Activated B cell treated with CpG ODN at 0.5 μM for 24 hours (primary cell): ENCODE measurements at places on chromosomes 12 and 14. TPM values are rescaled to one million over a fixed set of nuclear protein-coding genes. Genes with fewer than 3 reads are reported as not detected.

Gene CLEC14A
- not detected in 2 replicates for total RNA-seq

Gene ZFP36L1
- total RNA-seq, result 814 and 884 TPM in 2 replicates

Gene SETD1B
- 36.0 and 40.3 TPM in 2 replicates for total RNA-seq

Gene RAB21
- total RNA-seq, result 112 and 121 TPM in 2 replicates

DNA sequence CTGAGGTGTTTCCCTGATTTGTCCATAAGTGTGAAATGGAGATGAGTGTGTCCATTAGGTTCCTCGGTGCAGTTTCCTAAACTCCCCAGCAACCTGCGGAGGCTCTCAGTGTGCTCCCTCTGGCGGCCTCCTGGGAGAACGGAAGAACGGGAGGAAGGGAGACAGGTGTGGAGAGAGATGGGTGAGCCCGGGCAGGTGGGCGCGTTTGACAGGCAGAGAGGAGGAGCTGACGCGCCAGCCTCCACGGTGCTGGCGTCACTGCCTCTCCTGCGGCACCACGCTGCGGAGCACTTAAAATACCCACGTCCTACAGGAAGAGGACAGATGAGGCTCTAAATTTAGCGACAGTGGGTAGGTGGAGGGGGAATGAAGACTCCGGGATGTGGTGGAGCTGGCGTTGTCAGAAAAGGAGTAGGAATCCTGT is 26.8 kb upstream of the PEX5 start:
- no peak for DNase-seq

GRCh38 chr14:56962444-56963080 is 152.3 kb upstream of the OTX2 start:
- no peak for DNase-seq

- no peak for DNase-seq
Measured at GRCh38 chr14:90577661-90578282, 180.9 kb downstream of the CALM1 start.

DNA sequence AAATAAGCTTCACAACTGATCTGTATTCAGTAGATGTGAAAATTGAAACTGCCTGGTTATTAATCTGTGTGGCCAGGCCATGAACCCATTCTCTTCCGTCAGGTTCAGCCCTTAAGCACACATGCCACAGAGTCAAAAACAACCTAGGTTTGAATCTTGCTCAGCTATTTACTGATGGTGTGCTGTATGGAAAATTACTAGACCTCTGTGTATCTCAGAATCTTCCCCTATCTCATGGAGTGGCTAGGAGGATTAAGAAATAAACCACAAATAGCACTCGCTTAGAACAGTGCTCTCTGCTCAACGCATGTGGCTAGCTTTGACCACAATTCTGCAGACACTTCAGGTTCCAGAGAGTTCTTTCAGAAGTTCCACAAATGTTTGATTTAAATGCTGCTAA is 240.7 kb upstream of the PLEKHG7 start:
- DNase-seq, result no peak

GRCh38 chr12:98745578-98746391 is 100.7 kb downstream of the APAF1 start:
- no peak for DNase-seq

DNA sequence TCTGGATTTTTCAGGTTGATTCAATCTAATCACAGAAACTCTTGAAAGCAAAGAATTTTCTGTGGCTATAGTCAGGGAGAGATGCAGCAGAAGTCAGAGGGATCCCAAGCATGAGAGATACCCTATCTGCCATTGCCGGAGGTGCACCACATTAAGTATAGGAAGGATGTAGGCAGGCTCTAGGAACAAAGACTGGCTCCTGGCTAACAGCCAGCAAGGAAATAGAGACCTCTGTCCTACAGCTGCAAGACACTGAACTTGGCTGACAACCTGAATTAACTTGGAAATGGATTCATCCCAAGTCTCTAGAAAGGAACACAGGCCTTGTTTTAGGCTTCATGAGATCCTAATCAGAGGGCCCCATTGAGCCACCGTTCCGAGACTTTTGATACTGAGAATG is 364.9 kb upstream of the FLRT2 start:
- DNase-seq, result no peak

DNA sequence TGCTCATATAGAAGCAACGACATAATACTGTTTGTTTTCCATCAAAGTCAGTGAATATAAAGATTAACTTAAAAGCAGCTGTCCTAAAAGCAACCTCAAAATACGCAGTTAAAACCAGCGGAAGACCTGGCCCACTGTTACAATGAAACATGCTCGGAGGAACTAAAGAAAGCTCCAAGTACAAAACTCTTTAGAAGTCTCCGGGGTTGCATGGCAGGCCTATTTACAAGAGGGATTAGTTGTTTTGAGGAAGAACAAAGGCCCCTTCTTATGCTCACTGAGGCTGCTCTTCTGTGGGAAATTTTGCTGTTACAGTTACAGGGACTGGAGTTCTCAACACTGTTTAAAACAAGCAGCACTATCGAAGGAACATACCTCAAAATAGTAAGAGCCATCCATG is 75.9 kb upstream of the C12orf71 start:
- DNase-seq, result no peak

DNA sequence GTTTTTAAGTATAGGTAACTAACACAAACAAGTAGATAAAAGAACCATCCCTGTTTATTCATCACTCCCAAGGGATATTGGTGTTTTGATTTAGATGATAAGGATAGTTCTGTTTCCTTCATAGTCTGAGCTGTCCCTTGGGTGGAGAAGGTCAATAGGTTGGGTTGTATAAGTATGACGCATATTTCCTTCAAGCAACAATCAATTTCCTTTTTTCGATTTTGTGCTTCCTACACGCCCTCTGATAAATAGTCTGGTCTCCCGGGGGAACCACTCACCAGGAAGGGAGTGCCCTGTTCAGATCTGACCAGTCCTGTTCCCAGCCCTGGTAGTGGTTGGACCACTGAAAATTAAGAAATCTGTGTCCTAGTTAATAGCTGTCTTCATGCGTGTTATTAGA is 378.8 kb upstream of the FAR2 start:
- no peak for DNase-seq
